Activated T-helper 17 cell treated with anti-CD3 and anti-CD28 coated beads, Interleukin-2, amount 50 U/mL, for 72 hours (primary cell): ENCODE measurements at places on chromosomes 7 and 10.

DNA sequence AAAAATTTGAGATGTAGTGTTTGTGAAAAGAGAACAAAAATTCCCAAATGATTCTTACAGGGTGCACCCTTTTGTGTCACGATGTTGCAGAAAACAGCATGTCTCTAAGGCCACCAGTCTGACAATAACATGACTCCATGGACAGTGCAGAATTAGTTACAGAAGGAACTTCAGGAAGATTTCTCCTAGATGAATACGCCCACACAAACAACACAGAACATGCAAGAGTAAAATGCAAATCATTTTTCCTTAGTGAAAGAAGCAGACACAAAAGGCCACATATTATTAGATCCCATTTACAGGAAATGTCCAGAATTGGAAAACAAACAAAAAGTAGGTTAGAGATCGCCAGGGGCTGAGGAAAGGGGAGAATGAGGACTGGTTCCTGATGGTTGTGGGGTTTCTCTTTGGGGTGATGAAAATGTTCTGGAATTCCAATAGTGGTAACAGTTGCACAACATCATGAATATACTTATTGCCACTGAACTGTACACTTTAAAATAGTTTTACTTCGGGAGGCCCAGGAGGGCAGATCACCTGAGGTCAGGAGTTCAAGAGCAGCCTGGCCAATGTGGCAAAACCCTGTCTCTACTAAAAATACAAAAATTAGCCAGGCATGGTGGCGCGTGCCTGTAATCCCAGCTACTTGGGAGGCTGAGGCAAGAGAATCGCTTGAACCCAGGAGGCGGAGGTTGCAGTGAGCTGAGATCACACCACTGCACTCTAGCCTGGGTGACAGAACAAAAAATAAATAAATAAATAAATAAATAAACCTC is 10.2 kb downstream of the ZC3HAV1 start:
- no peak for ATAC-seq

GRCh38 chr10:31350891-31351290 is 31.9 kb downstream of the ZEB1 start:
- ATAC-seq = no peak

- ATAC-seq = no peak
These were observed 5.3 kb upstream of the DEPP1 start for GRCh38 chr10:44983895-44984278.

- ATAC-seq = no peak
These were observed 72.0 kb upstream of the FAM20C start for GRCh38 chr7:120164-120991.

GRCh38 chr7:157292770-157293412 is 43.9 kb upstream of the DNAJB6 start:
- no peak for ATAC-seq

- no peak for ATAC-seq
These were observed 93.8 kb downstream of the ADAM12 start for GRCh38 chr10:126294451-126294850.

GRCh38 chr7:774161-775109 is 47.4 kb upstream of the PRKAR1B start:
- ATAC-seq = peak; percentile 84

DNA sequence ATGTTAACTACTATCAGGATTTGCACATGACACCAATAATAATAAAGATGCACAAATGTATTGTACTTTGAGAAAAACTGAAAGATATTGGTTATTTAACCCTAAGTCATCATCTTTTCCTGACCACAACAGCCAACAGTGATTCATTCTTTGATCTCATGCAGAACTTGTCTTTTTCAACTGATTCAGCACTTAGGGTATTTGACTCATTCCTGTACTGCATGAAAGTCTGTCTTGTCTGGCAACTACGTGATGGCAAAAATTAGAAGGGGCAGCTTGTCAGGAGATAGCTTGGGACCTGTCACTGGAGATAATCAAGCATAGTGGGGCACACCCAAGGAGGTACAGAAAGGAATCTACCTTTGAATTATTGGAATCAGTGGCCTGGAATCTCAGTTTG is 77.8 kb upstream of the LRRC17 start:
- peak; percentile 97 for ATAC-seq

- ATAC-seq = no peak
These were observed 320.4 kb downstream of the PLXNA4 start for GRCh38 chr7:132255898-132256297.

DNA sequence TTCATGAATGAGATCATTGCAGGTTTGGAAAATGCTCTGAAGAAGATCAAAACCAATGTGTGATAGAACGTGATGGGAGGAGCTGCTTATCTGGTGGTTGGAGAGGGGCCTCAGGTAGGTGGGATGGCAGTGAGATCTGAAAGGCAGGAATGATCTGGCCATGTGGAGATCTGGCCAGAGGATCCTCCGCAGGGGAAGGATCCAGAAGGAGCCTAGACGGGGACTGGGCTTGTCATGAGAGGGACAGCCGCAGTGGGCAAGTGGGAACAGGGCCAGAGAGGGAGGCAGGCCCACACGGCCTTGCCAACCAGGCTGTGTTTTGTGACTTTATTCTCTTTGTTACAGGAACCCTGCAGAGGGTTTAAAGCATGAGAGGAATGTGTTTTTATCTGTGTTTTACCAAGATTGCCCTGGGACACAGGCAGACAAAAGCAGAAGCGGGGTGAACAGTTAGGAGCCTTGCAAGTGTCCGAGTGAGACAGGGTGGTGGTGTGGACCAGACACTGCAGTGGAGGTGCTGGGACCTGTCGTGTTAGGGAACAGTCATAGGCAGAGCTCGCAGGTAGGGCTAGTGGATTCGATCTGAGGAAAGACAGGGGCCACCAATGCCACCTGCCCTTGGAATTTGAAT is 66.6 kb downstream of the TLL2 start:
- ATAC-seq = no peak

DNA sequence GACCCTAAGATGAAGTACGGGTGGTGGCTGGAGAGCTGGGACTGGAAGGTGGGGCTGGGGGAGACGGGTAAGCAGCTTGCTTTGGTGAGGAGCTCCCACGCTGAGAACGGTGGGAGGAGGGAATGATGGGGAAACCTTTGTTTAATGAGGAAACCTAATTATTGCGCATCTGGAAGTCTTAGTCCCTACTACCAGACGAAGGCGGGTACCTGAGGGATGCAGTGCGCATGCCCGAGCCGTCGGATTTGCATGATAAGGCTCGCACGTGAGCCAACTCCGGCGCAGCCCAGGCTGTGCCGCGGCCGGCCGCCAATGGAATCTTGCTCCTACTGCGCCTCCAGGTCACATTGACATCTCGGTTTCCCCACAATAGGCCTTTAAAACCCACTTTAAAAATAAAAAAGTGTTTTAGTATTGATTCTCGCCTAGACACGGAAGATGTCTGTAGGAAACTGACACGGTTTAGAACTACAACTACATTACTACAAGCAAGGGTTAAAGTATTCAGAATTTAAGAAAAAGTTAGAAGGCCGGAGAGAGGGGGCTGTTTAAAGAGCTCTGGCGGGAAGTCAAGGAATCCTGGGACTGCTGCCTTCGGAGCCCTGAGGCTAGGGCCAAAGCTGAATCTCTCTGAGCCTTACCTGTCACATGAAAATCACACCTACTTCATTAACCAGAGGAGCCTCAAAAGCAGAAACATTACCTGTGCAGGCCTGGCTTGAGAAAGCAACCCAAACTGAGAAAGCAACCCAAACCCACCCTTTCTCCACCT is 12.1 kb upstream of the DLX6 start:
- ATAC-seq = no peak

- ATAC-seq = no peak
These were observed 9.8 kb downstream of the ZNF775 start for GRCh38 chr7:150388709-150389531.

DNA sequence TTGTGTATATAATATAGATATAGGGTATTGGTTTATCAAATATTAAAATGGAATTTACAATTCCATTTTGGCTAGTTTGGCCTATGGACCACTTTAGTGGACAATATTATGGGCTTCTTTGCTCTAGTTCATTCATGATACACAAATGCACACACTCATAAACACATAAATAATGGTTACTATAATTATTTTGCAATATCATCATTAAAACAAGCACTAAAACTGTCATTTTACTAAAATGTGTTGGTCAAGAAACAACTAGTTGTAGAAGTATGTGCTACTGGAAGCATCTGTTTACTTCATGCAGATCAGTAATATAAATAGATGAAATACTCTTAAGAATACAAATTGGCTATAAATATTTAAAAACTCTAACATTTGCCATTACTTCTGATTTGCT is 1074.3 kb downstream of the KCNMA1 start:
- no peak for ATAC-seq

DNA sequence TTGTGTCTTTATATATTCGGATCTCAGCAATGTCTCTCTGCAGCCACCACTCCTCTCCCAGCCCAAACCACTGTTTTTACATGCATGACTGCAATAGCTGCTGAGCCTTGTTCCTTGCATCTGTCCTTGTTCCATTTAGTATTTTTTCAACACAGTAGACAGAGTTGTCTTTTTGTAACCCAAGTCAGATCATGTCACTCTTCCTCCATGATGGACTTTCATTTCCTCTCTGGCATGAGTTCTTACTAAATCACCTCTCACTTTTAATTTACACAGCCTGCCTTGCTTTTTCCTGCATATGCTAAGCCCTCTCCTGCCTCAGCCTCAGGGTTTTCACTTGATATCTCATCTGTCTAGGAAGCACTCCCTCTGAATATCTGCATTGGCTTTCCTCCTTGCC is 353.2 kb downstream of the HGF start:
- no peak for ATAC-seq

- ATAC-seq = no peak
These were observed 118.9 kb upstream of the MKLN1 start for GRCh38 chr7:131208777-131209176.

DNA sequence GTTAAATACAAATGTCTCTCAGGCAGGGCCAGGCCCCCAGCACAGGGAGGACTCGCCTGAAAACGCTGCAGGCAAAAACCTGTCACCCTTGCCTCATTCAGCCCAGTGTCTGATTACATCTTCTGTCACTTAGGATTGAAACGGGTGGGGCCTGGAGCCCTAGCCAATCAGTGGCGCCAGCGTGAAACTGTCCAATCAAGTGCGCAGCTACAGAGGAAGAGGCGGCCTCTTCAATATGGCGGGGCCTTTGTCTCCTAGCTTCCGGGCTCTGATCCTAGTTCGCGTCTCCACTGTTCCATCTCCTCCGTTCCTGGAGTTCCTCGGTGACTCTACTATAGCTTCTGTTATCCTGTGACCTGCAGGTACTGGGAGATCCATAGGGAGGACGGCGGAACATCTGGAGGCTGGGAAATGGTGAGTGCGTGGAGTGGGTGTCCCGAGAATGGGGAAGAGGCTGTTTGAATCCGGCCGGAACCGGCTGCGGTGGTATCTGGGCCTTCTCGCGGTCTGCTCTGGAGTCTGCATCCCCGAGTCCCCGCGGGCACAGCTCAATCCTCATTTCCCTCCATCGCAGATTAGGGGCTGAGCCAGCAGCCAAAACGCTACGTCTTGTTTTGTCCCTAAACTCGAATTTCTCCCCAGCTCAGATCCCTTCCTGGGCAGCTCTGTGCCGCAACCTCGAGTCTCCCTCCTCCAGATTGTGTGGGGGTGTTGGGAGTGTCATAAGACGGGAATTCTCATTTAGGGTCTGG is at the start of gene ZNF736:
TSS of gene ZNF736 (plus strand) at position 222 of the 752 bp plus-strand sequence. CDS start at position 412, 190 bp downstream.
- ATAC-seq = peak; percentile 100

DNA sequence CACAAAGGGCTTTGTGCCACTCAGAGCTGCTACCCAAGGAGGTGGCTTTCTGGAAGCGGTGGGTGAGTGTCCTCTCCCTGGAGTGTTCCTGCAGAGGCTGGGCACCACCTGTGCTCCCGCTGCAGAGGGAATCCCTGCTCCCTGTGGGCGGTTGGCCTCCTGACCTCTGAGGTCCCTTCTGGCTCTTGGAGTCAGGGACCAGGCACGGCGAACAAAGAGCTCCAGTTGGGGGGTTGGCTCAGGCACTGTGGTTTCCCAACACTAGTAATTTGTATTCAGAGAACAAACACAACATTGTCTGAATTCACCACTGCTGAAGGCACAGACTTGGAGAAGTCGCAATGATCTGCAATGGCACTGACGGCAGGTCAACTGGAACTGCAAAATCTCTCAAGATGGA is 328.9 kb downstream of the PRPF18 start:
- ATAC-seq = no peak

DNA sequence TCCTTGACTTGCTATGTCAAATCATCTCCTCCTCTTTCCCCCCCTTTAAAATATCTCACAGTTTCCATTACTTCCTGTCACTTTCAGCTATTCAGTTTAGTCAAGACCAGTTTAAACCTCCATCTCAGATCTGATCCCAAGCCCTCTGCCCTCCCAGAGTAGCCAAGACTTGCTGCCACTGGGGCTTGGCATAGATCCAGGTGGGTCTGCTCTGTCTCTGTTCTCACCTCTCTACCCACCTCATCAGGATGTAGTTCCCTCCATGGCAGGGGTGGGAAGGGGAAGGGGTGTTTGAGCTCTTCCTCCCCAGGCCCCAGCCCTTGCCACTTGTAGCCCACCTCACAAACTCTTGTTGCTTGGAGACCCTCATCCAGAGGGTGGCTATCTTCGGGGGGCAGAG is 22.0 kb downstream of the PPP1R3C start:
- ATAC-seq = no peak

GRCh38 chr10:102679596-102679995 is 34.6 kb downstream of the ARL3 start:
- no peak for ATAC-seq

GRCh38 chr7:101937717-101938514 is 120.5 kb downstream of the CUX1 start:
- no peak for ATAC-seq

DNA sequence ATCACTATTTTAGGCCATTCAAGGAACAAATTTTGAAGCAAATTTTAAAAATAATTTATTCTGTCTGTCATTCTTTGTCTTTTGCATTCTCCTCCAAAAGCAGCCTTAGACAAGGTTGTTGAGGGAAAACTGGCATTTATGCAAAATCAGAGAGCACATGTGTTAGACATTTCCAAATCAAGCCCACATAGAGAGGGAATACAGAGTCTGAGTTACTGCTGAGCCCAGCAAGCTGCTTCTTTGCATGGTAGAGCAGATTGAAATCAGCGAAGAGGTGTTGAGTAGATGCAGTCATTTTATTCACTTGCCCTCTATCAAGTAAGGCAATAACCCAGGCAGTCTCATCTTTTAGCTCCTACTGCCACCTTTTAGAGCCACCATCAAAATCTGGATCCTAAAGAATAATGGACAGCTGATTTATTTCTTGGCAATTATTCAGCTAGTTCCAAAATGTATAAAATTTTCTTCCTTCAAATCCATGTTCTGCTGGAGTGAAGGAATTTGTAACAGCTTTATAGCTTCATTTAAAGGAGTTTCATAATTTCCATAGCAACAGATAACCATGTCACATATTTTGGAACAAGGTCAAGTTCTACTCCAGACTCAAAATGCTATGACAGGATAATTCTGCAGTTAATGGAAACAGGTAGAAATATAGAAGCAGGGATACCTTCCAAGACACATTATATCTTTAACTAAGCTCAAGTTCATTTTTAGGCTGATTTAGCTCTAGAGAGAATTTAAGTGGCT is 7.3 kb upstream of the PCDH15 start:
- no peak for ATAC-seq

DNA sequence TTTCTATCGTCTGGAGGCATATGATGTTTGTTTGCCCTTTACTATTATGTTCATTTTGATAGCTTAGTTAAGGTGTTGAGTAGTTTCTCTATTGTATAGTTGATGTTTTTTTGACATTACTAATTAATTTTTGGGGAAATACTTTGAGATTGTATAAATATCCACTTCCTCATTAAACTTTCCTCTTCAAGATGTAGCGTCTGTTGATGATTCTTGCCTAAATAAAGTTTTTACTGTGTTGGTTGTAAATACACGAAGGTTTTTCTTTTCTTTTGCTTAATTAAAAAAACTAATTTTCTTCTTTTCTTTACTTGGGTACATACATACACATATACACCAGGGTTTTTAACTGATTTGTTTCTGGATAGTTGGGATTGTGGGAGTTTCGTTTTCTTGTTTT is 8.5 kb downstream of the KMT2E start:
- ATAC-seq = no peak

- no peak for ATAC-seq
These were observed 24.0 kb upstream of the SH3PXD2A start for GRCh38 chr10:103879409-103879808.
